HS-27A (cell line): ENCODE measurements at places on chromosomes 6 and 20.

- no peak for DNase-seq
Observed at GRCh38 chr20:63049561-63050221, 42.9 kb upstream of the BHLHE23 start.

DNA sequence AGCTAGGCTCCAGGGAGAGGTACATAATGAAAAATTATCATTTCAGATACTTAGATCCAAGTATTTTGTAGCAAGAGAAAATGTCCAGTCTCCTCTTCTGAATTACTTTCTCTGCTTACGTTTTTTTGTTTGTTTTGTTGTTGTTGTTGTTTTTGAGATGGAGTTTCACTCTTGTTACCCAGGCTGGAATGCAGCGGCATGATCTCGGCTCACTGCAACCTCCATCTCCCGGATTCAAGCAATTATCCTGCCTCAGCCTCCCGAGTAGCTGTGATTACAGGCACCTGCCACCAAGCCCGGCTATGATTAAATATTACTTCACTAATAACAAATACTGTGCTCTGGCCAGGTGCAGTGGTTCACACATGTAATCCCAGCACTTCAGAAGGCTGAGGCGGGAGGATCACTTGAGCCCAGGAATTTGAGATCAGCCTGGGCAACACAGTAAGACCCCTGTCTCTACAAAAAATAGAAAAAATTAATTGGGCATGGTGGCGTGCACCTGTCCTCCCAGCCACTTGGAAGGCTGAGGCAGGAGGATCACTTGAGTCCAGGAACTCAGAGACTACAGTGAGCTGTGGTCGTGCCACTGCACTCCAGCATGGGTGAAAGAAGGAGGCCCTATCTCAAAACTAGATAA, 155.0 kb upstream of the JARID2 start:
- DNase-seq: no peak

DNA sequence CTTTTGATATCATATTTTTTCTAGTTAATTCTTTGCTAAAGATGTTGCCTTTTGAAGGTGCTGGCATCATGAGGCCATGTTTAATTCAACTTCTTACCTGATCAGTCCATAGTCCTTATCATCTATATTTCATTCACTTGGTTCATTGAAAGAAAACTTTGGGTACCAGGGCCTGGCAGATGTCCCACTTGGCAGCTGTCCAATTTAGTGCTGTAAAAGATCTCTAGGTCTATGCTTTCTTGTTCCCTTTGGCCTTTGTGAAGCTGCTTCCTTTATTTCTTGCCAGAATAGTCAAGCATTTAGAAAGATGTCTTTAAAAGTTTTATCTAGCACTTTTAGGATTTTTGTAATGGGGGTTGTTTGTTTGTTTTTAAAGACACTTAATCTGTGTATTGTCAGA, 61.7 kb upstream of the EYA4 start:
- no peak for DNase-seq

DNA sequence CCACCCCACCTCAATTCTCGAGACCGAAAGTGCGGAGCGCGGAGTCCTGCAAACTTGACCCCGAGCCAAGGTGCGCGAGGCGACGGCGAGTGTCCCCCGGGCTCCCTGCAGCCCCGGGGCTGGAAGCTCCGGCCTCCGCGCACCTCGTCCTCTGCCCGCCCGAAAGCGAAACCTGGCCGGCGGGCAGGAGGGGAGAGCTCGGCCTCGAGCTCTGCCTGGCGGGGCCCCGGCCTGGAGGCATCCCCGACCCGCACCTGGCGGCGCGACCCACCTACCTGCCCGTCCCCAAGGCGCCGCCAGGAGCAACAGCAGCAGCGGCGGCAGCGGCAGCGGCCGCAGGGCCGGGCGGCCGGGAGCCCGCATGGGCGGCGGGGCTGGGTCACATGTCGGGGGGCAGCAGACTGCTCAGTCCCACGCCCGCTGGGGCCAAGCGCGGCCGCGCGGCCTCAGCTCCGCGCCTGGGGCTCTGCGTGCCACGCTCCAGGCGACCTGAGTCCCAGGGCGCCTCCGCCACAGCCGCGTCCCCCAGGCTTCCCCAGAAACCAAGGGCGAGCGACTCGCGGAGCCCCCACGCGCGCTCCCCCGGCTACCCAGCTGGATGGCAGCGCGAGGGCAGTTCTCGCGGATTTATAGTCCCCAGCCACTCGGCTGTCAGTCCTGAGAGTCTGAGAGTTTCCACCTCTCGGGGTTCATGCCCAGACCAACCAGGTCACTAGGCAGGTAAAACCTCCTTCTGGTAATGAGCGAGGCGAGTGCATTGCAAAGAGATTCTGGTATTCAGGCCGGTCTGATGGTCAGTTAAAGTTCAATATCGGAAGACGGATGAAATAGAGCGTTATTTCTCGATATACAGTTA, at the start of gene IL20RA:
Gene IL20RA, minus strand, starts transcription at position 600 of the 856 bp plus-strand sequence. Its CDS starts 237 bp downstream, at position 363.
- DNase-seq: no peak

GRCh38 chr20:38935285-38935684, 9.1 kb downstream of the FAM83D start:
- no peak for DNase-seq

GRCh38 chr6:45687570-45687969, 309.8 kb upstream of the SUPT3H start:
- DNase-seq: no peak

GRCh38 chr20:51023617-51024155, 779 bp upstream of the KCNG1 start:
- no peak for DNase-seq

GRCh38 chr6:112806163-112806865, 459.2 kb downstream of the RFPL4B start:
- no peak for DNase-seq
